Jurkat, Clone E6-1 (cell line): ENCODE measurements at places on chromosomes 7 and 10.
A peak's percentile ranks its signal among the peaks of the same experiment; 100 is the strongest.

DNA sequence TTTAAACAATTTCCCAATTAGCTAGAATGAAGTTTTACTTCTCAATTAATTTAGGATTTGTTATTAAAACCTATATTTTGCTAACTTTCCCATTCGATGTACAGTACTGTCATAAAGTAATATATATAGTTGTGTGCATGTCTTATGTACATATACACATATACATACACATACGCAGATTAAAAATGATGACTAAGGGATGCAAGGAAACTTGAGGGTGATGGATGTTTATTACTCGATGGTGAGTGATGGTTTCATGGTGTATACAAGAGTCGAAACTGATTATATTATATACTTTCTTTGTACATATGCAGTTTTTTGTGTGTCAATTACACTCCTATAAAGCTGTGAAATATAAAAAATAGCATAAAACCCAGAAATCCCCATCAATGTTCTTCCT lies 248.2 kb downstream of the COBL start:
- DNase-seq = no peak

DNA sequence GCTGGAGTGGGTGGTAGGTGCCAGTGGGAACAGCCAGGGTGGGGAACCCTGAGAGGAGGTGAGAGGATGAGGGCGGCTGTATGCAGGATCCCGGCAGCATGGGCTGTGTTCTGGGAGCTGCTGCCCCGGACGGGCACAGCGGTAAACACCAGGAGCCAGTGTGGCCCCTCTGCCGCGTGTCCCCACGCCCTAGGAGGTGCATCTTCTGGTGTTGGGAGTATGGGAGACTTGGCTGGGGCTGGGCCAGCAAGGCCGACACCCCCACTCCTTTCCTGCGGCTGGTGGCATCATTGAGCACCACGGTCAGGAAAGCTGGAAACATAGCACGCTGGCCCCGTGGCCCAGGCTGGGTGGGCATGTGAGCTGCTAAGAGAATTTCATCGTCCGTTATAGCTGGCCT lies 24.4 kb upstream of the JAKMIP3 start:
- no peak for DNase-seq

DNA sequence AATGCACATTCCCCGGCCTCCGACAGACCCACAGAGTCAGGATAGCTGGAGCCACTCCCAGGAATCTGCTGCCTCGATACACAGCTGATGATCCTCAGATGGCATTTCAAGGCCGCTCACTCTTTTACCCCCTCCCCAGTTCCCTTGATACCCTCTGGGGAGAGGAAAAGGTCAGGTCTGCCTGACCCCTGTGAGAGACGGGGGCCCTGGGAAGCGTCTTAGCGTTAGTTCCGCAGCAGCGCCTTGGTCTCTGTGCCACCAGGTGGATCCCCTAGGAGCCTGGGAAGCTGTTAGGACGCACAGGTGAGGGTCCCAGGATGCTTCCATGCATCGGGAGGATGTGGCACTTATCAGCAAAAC lies 420.5 kb upstream of the FOXK1 start:
- no peak for DNase-seq

- DNase-seq = no peak
Observed at GRCh38 chr7:69429911-69430383, 168.3 kb upstream of the AUTS2 start.

GRCh38 chr10:114386452-114386851 lies 17.9 kb downstream of the AFAP1L2 start:
- DNase-seq = no peak

GRCh38 chr10:104777086-104777799 lies 136.2 kb downstream of the SORCS3 start:
- DNase-seq = no peak

- no peak for DNase-seq
Observed at GRCh38 chr7:45191396-45191795, 33.8 kb downstream of the RAMP3 start.

GRCh38 chr7:158863611-158864506 lies 7.5 kb downstream of the DYNC2I1 start:
- no peak for DNase-seq

- DNase-seq = peak; percentile 47
Observed at GRCh38 chr7:25389489-25390106, 161.3 kb upstream of the NPVF start.

DNA sequence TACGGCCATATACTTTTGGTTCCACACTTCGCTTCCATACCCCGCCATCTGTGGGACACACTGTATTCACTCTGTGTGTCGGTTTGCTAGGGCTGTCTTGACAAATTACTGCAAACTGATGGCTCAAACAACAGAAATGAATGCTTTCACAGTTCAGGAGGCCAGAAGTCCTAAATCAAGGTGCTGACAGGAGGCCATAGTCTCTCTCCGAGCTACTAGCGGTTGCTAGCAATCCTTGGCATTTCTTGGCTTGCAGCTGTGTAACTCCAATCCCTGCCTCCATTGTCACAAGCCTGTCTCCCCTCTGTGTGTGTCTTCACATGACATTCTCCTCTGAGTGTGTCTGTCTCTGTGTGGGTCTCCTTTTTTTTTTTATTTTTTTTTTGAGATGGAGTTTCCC lies 28.9 kb upstream of the BMPR1A start:
- no peak for DNase-seq

GRCh38 chr7:90655566-90655965 lies 59.4 kb downstream of the CDK14 start:
- DNase-seq = no peak

DNA sequence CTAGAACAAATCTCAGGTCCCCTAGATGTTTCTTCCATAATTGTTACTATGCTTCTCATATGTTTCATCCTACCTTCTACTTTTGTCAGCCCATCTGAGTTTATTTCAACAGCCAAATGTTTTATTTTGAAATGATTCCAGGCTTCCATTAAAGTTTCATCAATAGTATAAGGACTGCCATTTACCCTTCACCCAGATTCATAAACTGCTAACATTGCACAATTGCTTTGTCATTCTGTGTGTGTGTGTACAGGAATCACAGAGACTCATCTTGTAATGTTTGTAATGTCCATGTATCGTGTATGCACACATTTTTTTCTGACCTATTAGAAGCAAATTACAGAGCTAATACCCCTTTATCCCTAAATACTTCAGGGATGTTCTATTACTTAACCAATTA lies 25.5 kb downstream of the MMRN2 start:
- no peak for DNase-seq

GRCh38 chr7:36161996-36162395 lies 8.9 kb downstream of the EEPD1 start:
- DNase-seq = no peak

- DNase-seq = no peak
Observed at GRCh38 chr10:71962901-71963300, 1.3 kb upstream of the CHST3 start.

DNA sequence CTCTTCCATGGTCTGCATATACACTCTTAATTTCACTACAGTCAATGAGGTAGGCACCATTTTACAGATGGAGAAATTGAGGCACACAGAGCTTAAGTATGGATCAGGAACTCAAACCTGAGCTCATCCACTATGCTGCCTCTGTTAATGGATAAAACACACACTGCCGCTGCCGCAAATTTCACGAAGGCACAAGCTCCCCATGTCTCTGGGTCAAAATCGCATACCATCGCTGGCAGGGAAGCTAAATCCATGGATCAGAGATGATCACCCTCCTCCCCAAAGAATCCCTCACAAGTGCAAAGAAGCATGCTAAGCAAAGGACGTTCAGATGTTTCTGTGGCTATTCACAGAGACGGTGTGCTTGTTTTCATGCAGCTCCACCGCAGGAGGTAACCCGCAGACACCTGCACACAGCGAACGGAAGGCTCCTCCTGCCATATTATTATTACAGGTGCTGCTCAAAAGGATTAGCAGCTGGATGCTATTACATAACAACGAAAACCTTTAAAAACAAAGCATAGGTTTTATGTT lies 109.3 kb downstream of the UBE2H start:
- DNase-seq = no peak

- DNase-seq = no peak
Observed at GRCh38 chr7:2934984-2935740, 91.1 kb upstream of the GNA12 start.

- no peak for DNase-seq
Observed at GRCh38 chr10:1320739-1321320, 264.6 kb downstream of the WDR37 start.

DNA sequence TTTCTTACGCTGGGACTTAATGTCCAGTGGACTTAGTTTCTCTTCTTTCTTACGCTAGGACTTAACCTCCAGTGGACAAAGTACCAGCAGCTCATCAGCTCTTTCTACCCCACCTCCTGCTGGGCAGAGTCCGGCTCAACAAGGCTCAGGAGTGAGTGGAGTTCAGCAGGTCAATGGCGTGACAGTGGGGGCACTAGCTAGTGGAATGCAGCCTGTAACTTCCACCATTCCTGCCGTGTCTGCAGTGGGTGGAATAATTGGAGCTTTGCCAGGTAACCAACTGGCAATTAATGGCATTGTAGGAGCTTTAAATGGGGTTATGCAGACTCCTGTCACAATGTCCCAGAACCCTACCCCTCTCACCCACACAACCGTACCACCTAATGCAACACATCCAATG lies 199.7 kb downstream of the MLLT10 start:
- no peak for DNase-seq

- DNase-seq = no peak
Observed at GRCh38 chr10:98745645-98746044, 298.9 kb upstream of the HPS1 start.

DNA sequence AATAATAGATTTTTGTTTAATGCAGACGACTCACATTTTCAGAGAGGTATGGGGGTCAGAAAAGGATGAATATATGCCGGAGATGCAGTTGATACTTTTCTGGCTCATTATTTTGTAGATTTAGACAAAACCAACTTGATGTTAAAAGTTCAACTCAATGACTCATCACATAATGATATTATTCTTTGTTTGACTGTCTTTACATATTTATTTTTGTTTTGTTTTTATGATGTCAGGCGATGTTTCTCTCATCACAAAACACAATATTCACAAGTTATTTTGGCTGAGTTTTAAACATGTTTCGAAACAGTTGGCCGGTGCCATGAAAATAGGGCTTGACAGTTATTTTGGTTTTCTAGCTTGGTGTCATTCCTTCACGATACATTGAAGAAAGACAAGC lies 1.3 kb downstream of the GJD4 start:
- DNase-seq = no peak

DNA sequence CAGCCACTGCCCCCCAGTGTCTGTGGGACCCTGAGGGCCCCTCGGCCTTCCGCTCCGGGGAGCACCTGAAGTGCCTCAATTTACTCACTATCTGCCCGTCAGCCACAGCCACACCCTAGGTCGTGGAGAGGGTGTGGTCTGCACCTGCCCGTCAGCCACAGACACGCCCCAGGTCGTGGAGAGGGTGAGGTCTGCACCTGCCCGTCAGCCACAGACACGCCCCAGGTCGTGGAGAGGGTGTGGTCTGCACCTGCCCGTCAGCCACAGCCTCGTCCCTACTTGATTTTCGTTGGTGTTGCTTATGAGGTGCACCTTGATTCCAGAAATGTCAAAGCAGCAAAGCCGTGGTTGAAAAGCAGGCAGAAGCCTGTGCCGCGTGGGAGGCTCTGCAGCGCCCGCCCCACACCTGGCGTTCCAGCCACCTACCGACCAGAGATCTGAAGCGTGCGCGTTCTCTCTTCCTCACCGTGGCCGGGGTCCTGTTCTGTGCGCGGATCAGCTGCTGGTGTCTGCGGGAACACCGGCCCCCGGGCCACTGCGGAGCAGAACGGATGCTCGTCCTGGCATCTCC lies 101.6 kb downstream of the DYNC2I1 start:
- DNase-seq = no peak

- DNase-seq = no peak
Observed at GRCh38 chr7:46054915-46055314, 133.8 kb upstream of the IGFBP3 start.

GRCh38 chr7:143485094-143485493 lies 7.4 kb downstream of the TAS2R41 start:
- no peak for DNase-seq

DNA sequence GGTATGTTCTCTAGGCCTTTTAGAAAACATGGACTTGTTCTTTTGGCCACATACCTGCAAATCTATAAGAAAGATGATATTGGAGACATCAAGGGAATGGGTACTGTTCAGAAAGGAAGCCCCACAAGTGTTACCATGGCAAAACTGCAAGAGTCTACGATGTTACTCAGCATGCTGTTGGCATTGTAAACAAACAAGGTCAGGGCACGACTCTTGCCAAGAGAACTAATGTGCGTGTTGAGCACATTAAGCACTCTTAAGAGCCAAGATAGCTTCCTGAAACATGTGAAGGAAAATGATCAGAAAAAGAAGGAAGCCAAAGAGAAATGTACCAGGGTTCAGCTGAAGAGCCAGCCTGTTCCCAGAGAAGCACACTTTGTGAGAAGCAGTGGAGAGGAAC lies 37.1 kb downstream of the SDK1 start:
- DNase-seq = no peak

DNA sequence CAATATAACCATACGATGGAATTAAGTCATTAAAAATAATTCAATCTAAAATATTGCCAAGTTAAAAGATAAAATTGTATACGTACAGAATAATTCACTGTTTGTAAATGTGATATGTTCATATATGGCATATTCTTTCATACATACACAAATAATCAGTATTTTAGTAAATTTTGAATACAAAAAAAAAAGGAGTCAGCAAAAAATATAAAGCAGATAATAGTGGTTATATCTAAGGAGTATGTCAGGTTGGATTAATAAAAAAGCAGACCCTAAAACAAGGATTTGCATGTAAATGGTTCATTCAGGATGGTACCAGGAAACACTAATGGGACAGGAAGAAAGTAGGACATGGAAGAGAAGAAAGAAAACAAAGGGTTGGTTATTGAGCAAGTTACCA lies 59.5 kb downstream of the XPNPEP1 start:
- no peak for DNase-seq

- DNase-seq = peak; percentile 91
Observed at GRCh38 chr10:113007343-113007771, 57.3 kb downstream of the TCF7L2 start.

GRCh38 chr7:149598721-149599308 lies 101.2 kb upstream of the ZNF746 start:
- peak; percentile 46 for DNase-seq

DNA sequence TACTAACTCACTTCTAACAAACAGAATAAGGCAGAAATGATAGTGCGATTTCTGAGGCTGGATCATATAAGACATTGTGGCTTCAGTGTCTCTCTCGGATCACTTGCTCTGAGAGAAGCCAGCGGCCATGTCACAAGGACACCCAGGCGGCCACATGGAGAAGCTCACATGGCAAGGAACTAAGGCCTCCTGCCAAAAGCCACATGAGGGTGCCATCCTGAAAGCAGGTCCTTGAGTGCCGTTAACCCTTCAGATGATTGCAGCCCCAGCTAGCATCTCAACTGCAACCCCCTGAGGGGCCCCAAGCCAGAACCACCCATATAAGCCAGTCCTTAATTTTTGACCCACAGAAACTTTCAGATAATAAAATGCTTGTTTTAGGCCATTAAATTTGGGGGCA lies 6.9 kb upstream of the VDAC2 start:
- DNase-seq = no peak

GRCh38 chr7:46972205-46972604 lies 609.7 kb downstream of the TNS3 start:
- no peak for DNase-seq

DNA sequence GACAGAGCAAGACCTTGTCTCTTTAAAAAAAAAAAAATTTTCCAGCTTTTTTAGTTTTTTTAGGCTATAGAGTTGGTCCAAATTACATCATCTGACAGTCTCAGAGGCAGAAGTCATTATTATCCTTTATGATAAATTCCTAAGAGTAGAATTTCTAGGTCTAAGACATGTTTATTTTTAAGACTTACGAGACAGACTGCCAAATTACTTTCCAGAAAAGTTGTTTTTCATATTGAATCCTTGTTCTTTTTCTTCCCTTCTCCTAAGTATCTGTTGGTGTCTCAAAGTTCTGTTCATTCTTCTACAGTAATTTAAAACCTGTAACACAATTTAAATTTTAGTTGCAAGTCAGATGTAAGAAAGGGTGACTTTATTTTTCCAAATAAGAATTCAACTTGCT lies 421.4 kb downstream of the GALNT17 start:
- no peak for DNase-seq
